ENCODE measurements at places on chromosomes 11 and 22.

- no peak for DNase-seq
These were observed 37.9 kb downstream of the SREBF2 start for GRCh38 chr22:41870786-41871185.

- no peak for DNase-seq
These were observed 17.4 kb upstream of the CLMP start for GRCh38 chr11:123212406-123212805.

GRCh38 chr11:72301486-72301885, 57.5 kb upstream of the PHOX2A start:
- no peak for DNase-seq

DNA sequence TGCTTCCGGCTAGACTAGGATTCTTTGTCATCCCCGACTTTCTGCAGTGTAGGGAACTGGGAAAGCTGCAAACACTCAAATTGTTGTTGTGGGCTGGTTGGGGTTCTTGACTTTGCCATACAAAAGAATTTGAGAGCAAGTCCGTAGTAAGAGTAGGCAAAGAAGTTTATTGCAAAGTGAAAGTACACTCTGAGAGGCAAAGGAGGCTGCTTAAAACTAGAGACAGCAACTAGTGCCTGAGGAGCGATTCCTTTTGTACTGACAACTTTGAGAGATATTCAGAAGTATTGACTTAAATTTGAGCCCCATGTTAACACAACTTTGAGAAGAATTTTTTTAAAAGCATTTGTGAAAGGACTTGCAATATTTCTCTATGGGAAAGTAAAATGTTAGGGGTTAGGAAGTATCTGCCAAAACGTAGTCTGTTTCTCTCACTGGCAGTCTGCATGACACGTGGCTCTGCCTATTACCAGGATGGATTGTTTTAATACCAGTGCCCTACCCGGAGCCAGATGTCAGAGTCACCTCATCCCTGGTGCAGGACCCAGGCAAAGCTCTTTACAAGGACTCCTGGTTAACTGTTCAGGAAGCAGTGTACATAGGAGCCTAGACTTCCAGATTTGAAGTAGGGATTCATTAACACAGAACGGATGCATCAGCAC, 85.0 kb upstream of the CLPB start:
- DNase-seq: no peak

DNA sequence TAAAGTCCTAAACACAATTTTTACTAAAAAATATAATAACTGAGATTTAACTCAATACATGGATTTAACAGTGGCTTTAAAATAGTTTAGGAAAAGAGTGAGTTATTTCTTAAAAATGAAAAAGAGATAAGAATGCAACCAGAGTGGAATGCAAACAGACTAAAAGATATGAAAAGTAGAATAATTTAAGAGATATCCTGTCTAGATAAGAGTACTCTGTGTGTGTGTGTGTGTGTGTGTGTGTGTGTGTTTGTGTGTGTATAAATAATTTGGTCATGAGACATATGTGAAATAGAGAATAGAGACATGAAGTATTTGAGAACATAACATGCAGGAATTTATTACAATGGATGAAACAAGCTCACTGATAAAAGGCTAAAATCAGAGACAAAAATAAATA, 986.9 kb upstream of the CHORDC1 start:
- no peak for DNase-seq

GRCh38 chr11:18657673-18658072, 23.5 kb upstream of the SPTY2D1 start:
- no peak for DNase-seq

GRCh38 chr22:47994601-47995263, 1232.3 kb downstream of the TBC1D22A start:
- DNase-seq: no peak

DNA sequence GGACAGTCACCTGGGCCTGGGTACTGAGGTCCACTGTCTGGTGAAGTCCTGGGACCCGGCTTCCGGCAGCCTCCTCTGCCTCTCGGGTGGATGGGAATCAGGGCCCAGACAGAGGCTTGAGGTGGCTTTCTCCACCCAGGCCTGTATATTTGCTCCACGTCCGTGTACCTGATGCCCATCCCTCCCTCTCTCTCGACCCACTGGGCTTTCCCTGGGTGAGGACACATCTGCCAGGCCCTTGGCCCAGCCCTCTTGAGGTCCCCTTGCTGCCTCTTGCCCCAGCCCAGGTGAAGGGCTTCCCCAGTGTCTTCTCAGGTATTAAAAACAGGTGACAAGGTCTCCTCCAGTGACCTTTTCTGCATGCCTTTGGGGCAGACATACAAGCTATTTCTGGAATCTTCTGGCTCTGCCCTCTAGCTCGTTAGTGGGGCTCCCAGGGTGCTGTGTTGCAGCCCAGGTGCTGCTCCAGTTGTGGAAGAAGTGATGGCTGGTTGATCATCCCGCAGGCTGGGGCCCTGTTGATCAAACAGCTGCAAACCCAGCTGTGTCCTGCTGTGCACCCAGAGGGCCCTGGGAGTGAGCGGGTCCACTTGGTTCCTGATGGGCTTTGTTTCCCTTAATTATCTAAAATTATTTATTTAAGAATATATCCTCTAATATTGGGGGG, 25.5 kb upstream of the ACR start:
- no peak for DNase-seq

GRCh38 chr11:97610854-97611253, 1221.0 kb downstream of the JRKL start:
- DNase-seq: no peak

- no peak for DNase-seq
These were observed 20.9 kb upstream of the MICAL2 start for GRCh38 chr11:12089473-12089872.

- DNase-seq: no peak
These were observed 104.9 kb downstream of the ADAMTS15 start for GRCh38 chr11:130553306-130553705.

All from LNCaP clone FGC (cell line).